ENCODE measurements at places on chromosomes 5 and 9.

GRCh38 chr9:14907360-14907685 lies 2.9 kb downstream of the FREM1 start:
- DNase-seq: no peak

GRCh38 chr9:116027096-116027495 lies 126.5 kb upstream of the PAPPA start:
- no peak for DNase-seq

GRCh38 chr9:91776409-91777291 lies 173.4 kb downstream of the ROR2 start:
- no peak for DNase-seq

DNA sequence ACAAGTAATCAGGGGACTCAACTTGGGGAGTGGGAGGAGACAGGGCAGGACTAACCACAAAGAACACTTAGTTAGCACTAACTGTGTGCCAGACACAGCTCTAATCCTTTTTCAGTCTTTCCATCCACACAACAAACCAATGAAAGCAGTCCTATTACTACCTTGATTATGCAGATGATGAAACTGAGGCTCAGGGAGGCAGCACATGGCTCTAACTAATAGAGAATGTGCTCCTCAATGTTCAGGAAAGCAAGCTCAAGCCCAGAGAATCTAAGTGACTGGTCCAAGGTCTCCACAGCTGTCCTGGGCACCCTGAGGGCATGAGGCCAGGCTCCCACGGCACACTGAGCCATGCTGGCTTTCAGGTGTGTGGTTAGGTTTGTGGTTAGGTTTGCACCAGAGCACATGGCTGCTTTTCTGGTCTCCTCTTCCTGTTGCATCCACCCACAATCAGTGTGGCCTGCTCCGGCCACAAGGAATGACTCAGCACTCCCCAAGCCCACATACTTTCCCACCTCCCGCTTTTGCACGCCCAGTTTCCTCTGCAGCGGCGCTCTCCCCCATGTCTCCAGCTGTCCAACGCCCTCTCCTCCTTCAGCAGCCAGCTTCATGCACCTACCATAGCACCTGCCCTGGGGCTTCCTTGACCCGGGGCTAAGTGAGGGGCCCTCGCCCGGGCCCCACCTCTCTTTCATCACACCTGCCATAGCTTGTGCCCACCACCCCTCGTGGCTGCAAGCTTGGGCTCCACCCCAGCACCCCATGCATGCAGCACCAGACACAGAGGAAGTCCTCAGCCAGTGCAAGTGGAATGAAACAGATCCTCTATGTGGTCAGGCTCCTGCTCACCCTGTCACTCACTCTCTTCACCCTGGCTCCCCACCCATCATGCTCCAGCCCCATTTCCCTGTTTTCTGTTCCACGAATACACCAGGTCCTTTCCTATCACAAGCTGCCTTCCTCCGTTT lies 133.1 kb downstream of the GABBR2 start:
- DNase-seq: no peak

DNA sequence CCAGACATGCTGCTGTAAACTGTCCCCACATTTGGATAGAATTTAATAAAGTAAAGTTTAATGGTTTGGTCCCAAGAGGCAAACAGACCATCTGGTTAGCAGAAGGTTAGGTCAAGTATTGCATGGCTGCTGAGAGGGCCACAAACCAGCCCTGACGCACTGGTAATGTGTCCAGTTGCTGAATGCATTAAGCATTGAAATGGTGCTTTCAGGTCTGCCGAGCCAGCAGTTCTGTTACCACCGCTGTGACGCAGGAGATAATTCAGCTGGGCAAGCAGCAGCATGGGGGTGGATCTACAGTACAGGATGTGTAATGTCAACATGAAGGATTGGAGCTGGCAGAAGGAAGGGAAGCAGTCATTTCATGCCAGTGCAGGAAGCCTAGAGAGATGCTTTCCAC lies 16.0 kb downstream of the ZNF462 start:
- no peak for DNase-seq

DNA sequence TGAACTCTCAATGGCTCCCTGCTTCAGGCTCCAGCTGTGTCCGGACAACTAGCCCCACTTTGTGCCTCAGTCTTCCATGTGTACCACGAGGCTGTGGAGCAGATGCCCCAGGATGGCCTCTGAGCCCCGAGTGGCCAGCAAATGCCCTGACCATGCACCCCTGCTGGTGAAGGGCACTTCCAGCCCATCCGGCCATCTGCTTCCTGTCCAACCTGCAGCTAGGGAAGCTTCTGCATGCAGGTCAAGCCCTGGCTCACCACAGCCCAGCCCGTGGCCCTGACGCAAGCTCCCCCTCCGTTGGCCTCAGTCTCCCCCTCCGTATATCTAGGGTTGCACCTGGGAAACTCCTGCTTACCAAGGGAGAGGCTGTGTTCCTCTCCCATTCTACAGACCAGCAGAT lies 4.8 kb downstream of the NINJ1 start:
- no peak for DNase-seq

GRCh38 chr5:60674251-60675069 lies 25.5 kb downstream of the DEPDC1B start:
- DNase-seq: no peak

DNA sequence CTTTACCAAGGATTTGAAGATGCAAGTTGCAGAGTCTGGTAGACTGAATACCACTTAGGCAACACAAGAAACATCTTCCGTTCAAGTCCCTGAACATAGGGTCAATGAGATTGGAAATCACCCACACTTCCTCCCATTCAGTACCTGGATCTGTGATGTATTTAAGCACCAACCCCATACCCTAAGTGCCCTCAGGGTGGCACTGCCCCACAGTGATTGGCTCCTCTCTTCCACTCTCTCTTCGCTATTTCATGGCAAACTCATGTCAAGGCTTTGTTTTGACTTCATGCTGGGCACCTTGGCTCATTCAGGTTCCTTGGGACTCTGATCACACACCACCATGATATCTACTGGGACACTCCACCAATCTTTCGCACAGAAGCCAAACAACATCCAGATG lies 53.7 kb downstream of the GGTA1 start:
- DNase-seq: no peak

GRCh38 chr5:68246802-68247201 lies 31.2 kb downstream of the PIK3R1 start:
- DNase-seq: no peak

GRCh38 chr9:13296972-13297371 lies 17.5 kb upstream of the MPDZ start:
- DNase-seq: no peak

GRCh38 chr5:38866362-38867031 lies 20.7 kb downstream of the OSMR start:
- DNase-seq: no peak

DNA sequence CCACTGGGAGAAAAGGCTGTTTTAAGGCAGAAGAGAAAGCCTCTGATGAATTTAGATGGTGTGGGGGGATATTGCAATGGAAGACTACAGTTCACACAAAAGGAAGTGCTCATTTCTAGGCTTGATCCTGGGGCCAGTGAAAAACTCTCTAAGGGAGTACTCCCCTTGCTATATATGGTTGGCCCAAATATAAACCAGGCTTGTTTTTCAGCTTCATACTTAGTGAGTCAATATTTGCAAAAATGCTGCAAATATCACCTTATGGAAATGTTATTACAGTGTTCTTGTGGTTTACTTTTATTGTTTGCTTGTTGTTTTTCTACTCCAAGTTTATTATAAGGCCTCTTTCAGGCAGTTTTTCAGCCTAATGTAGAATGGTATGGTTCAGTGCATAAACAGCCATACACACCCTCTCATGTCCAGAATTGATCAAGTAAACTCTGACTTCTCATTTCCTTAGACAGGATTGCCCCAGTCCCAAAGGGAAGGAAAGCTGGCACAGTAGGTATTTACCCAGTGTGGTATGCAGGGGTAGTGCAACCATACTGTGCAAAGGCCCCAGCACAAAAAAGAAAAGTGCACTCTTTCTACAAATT lies 115.1 kb downstream of the FEM1C start:
- DNase-seq: no peak

- DNase-seq: no peak
Observed at GRCh38 chr9:118091226-118091625, 387.0 kb downstream of the TLR4 start.

- DNase-seq: no peak
Observed at GRCh38 chr9:121987314-121987713, 105.8 kb downstream of the TTLL11 start.

- no peak for DNase-seq
Observed at GRCh38 chr5:154826-155225, 36.5 kb upstream of the LRRC14B start.

- DNase-seq: no peak
Observed at GRCh38 chr9:98635374-98635773, 73.4 kb downstream of the GABBR2 start.

DNA sequence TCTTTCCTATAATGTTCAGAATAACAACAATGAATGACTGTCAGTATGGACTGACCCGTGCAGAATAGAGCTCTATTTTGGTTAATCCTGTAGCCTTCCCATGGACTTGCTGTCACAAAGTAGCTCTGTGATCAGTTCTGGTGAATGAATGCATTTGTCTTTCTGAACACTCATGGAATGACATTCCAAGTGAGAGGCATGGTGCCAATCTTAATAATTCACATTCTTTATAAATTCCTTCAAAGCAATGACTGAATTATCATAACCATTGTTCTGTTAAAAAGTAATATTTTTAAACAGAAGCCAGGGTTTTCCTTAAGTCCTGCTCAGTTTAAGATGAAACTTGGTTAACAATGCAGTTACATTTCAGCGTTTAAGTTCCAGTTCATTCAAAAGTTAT lies 360.5 kb downstream of the ICE1 start:
- DNase-seq: no peak

DNA sequence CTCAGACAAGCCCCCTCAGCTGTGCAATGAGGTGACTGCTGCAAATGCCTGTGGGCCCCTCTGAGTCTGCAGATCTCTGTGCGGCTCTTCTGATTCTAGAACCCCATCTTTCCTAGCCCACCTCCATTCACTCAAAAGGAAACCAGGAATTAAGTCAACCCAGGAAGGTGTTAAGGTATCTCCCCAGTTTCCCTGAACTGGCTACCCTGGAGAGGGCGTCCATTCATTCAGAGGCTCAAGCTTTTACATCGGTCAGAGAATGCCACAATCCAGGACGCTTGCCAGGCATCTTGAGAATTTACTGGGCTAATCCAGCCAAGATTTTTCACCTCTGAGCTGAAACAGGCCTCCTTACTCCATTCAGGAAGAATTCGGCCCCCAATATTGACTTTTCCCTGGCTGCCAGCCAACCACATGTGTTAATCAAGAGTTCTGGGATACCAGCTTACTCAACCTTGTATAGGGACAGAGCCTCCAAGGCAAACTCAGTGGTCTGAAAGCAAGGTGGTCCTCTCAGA lies 889 bp upstream of the ADAMTS12 start:
- no peak for DNase-seq

DNA sequence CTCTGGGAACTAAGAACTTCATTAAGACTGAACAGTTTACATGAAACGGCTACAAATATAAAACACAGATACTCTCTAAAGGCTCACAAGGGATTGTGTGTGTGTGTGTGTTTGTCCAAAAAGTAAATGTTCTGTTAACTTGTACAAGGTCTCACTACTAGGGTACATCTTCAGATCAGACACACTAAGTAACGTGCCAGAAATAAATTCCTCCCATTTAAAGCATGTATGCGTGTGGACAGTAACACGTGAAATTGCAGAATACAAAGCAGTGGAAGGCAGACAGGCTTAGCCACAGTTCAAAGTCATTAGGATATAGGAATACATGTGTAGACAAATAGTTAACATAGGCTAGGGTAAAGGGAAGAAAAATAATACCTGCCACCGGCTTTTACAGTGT lies 1.8 kb downstream of the BNC2 start:
- DNase-seq: no peak

DNA sequence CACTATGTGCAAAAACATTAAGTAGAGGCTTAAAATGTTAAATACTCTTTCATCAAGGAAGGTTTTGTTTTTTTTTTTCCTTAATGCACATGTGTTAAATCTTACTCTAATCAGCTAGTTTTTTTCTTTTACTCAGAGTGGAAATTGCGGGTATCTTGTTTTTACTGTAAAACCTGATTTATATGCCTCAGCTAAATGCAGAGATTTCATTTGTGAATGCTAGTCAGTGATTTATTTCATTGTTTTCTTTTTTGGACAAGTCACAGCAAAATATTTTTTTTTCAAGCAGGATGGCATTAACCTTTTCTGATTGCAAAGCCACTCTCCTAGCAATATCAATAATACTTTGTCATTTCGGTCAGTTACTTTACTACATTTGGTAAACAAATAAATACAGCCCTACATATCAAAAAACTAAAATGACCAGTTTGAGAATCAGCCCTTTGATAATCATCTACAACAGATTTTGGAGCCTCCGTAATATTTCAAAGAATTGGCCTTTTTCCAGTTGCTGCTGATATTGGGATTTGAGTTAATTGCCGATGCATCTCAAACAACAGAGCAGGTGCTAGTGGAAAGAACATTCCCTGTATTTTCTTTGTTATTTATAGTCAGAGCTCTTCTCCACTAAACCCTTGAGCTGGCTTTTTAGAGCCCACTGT lies 579.2 kb upstream of the ZNF608 start:
- no peak for DNase-seq

- no peak for DNase-seq
Observed at GRCh38 chr9:90307891-90308290, 334.7 kb downstream of the DIRAS2 start.

DNA sequence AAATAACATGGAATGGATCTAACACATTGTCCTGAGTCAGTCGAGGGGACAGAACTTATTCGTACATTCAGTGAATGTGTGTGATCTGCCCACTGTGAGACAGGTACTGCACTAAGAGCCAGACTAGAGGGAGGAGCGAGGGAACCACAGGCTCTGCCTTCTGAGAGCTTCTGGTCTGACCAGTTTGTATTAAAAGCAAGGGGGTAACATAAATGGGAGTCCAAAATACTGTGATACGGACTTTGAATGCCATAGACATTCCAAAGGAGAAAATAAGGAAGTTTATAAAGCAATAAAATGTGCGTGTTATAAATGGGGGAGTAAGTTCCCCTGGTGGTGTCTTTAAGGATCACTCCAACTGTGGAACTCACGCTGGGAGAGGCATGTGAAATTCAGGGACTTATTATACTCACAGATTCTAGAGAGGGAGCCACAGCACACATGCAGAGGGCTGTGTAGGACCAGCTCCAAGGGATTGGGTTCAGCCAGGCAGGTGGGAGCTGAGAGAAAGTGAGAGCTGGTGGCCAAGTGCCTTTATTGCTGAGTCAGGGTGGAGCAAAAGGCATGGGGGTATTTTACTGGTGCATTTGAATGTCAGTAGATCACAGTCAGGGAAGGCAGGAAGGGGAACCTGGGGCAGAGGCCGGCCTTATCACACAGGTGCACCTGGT lies 186.5 kb upstream of the WWC1 start:
- DNase-seq: no peak

DNA sequence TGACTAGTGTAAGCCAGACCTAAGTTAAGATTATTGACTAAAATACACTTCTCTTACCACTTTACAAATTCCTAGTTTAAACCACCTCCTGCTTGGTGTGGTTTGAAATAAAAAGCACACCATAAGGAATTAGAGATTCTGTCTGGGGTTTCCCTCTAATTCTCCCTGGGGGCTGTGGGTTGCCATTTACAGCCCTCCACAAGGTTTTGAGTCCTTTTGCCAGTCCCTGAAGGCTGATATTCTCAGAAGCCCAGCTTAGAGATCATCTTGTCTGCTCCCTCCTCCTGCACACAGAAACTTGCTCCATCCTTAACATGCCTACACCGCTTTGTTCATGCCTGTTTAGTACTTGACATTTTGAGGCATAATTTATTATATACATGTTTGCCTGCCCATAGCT lies 7.2 kb upstream of the LMNB1 start:
- no peak for DNase-seq

- DNase-seq: no peak
Observed at GRCh38 chr5:150636391-150637244, 3.8 kb upstream of the SYNPO start.

- DNase-seq: no peak
Observed at GRCh38 chr9:112125951-112126388, 49.1 kb downstream of the SUSD1 start.

GRCh38 chr5:41339339-41339738 lies 126.0 kb upstream of the C6 start:
- no peak for DNase-seq

Data from NCI-H2107 (cell line).